Suppressor macrophage (primary cell): ENCODE measurements at places on chromosomes 6 and 20.

DNA sequence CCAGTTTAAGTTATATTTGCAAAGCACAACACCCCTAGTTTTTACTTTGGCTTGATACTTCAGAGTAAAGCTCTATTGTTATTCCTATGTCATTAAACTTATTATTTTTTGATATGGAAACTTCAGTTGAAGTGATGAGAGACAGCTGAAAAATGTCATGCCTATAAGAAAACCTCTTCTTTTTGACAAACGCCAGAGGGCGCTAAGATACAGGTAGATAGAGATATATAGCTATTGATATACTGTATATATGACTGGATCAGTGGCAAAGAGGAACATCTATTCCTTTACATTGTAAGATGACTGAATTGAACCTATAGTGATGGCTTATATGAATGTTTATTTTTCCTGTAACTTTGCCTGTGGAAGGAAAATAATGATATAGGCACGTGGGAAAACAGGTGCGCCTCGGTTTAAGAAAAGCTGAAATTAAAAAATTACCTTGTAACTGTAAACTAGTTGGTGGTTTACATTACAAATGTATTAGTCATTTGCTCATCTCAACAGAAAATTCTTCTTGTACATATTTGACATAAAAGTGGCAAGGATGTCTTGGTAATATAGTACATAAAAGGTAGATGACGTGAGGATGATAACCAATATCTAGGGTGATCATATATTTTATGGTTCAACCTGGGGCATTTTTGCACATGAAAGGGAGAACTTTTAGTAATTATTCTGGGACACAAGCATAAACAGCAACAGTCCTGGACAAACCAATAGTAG lies 74.1 kb downstream of the LAMA4 start:
- peak; percentile 82 for DNase-seq

- DNase-seq = no peak
Measured at GRCh38 chr20:33023439-33024242, 7.8 kb upstream of the BPIFB6 start.

- no peak for DNase-seq
Measured at GRCh38 chr6:80477591-80477990, 371.1 kb downstream of the BCKDHB start.

- no peak for DNase-seq
Measured at GRCh38 chr6:121881974-121882667, 446.7 kb downstream of the GJA1 start.

DNA sequence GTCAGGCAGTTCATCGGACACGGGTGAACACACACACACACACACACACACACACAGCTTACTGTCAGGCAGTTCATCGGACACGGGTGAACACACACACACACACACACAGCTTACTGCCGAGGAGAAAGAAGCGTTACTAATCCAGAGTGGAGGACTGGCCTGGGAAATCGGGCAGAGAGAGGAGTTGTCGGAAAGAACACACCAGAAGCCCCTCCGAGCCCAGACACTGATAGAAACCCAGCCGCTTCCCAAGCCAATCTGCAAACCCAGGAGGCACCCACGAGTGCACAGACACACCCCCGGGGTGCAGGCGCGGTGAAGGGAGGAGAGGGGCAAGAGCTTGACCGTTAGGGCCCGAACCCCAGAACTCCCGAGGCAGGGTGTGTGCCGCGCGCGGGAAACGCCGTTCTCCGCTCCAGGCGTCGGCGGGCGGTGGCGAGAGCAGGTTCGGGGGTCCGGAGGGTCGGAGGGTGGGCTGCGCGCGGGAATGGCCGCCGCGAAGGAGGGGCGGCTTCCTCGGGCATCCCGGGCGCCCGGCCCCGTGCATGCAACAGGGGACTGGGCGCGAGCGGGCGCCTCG lies 636 bp downstream of the ELOVL2 start:
- DNase-seq = no peak

GRCh38 chr20:25864326-25864962 lies 167.8 kb upstream of the ZNF337 start:
- DNase-seq = no peak

GRCh38 chr20:25669826-25670422 lies 26.7 kb downstream of the ZNF337 start:
- DNase-seq = no peak

GRCh38 chr6:142635130-142635529 lies 309.8 kb downstream of the HIVEP2 start:
- DNase-seq = no peak

- peak; percentile 14 for DNase-seq
Measured at GRCh38 chr6:154157082-154157481, 118.0 kb downstream of the OPRM1 start.

DNA sequence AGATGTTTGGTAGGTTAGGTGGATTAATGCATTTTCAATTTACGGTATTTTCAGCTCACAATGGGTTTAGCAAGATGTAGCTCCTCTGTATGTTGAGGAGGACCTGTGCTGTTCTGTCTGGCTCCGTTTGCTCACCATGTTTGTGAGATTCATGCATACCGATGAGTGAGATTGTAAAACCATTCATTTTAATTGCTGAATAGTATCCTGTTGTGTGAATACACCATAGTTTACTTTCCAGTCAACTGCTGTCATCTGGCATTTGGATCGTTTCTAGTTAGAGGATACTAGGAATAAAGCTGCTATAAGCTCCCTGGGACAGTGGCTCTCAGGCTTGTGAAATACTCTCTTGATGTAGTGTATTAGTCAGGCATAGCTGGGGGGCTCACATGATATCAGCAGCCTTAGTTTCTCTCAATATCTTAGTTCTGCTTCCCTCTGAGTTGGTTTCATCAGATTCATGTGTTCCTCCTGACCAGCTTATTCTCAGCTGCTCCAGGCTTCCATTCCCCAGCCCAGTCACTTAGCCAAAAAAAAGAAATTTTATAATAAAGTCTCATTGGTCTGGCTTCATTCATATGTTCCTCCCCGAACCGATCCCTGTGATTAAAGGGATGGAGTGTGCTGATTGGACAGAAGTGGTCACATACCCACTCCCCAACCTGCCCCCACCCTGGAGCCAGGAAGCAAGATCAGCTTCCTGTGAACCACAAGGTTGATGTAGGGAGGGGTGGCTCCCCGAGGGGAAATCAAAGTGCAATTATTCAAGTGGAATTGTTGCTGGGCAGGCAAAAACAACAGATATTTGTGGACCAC lies 10.9 kb upstream of the B4GALT5 start:
- DNase-seq = peak; percentile 78

DNA sequence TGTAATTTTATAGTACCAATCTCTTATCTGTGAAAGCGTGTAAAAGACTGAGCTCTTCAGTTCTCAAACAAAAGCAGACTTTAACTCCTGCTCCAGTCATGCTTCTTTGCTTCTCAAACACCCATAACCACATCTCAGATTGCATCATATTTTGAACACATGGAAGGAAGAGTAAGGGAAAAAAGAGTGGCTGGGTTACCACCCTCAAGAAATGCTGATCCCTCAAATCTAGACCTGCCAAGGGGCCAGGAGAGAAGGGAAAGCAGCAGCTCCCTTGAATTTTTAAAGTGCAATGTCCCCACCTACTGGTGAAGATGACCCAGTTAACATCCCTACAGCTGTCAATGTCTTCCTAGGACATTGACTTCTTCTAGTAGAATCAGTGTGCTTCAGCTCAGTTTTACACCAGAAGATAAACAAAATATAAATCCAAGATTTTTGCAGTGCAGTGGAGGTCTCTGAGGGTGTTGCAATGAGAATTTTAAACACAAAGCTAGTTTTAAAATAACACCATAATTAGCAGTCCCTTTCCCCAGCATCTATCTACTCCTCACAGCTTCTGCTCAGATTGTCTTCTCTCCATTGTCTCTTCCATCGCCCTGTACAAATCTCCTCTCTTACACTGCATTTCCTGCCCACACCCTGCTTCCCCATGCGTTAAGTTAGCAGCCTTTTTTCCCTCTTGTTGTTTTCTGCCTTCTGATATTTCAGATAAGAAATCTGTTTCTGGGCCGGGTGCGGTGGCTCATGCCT lies 22.6 kb upstream of the HLA-DQB2 start:
- DNase-seq = peak; percentile 95

GRCh38 chr6:26234421-26235301 lies 130.3 kb upstream of the BTN3A2 start:
- peak; percentile 68 for DNase-seq

DNA sequence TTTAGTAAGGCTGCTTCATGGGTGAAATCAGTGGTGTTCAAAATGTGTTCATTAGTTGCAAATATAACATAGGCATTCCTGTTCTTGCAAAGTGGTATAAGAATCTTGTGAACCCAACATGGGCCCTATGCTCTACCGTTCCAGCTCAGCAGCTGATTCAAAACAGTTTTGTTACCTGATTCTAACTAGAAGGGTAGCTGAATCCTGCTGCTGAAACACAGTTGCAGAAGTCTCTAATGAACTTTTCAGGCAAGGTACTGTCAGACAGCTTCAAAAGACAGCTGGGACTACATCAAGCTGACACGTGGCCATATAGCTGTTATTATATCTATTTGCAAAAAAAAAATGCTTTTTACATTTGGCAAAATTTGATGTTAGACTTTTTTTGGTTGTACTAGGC lies 22.7 kb downstream of the THEMIS start:
- no peak for DNase-seq

GRCh38 chr6:55943329-55943728 lies 67.9 kb upstream of the BMP5 start:
- no peak for DNase-seq

DNA sequence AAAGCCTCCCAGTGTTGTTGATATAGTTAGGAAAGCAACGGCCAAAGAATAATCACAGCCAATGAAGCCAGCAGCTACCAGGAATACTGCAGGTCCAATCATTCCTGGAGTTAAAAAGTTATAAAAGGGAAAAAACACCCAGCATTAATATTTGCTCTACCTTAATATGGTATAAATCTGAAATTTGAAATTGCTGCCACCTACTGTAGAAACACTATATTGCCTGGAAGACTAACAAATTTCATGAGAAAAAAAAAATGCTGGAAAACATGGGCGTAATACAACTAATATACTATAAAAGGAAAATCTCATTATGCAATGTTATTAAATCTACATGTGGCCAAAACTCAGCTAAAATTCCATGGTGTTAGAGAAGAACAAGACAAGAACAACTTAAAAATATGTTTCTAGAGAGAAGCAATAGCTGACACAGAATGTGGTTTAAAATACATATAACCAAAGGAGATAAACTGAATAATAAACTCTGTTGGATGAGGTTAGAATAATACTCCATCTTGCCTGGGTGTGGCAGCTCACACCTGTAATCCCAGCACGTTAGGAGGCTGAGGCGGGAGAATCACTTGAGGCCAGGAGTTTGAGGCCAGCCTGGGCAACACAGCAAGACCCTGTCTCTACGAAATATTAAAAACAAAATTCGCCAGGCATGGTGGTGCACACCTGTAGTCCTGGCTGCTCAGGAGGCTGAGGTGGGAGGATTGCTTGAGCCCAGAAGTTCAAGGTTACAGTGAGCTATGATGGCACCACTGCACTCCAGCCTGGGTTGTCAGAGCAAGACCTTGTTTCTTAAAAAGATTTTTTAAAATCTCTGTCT lies 43.1 kb downstream of the SLC17A5 start:
- peak; percentile 56 for DNase-seq

DNA sequence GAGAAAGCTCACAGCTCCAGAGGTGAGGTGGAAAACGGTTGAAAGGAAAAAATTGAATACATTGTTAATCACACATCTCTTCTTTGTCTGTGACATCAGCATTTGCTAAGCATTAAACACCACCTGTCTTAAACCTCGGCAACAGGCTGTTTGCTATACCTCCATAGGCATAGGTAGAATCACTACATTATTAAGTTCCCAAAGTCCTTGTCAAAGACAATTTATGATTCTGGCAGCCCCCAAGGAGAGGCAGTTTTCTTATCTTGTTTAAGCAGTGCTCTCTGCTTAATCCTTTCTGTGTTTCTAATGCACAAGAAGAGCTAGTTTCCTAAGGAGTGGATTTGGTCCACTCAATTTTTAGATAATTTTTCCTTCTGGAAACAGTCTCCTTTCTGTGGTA lies 249.7 kb downstream of the NKAIN2 start:
- no peak for DNase-seq

GRCh38 chr6:12160326-12160725 lies 129.8 kb upstream of the EDN1 start:
- peak; percentile 64 for DNase-seq

DNA sequence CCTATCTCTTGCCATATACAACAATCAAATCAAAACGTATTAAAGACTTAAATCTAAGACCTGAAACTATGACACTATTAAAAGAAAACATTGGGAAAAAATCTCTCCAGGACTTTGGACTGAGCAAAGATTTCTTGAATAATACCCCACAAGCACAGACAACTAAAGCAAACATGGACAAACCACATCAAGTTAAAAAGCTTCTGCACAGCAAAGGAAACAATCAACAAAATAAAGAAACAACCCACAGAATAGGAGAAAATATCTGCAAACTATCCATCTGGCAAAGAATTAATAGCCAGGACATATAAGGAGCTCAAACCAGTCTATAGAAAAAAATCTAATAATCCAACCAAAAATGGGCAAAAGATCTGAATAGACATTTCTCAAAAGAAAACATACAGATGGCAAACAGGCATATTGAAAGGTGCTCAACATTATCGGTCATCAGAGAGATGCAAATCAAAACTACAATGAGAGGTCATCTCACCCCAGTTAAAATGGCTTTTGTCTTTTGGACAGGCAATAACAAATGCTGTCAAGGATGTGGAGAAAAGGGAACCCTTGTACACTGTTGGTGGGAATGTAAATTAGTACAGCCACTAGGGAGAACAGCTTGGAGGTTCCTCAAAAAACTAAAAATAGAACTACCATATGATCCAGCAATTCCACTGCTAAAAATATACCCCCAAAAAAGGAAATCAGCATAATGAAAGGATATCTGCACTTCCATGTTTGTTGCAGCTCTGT lies 76.2 kb downstream of the SNX5 start:
- peak; percentile 31 for DNase-seq

GRCh38 chr6:71290611-71291010 lies 2.0 kb downstream of the OGFRL1 start:
- peak; percentile 17 for DNase-seq

GRCh38 chr6:1412901-1413300 lies 23.5 kb downstream of the FOXF2 start:
- no peak for DNase-seq

- peak; percentile 54 for DNase-seq
Measured at GRCh38 chr6:155850408-155850841, 394.8 kb upstream of the NOX3 start.

DNA sequence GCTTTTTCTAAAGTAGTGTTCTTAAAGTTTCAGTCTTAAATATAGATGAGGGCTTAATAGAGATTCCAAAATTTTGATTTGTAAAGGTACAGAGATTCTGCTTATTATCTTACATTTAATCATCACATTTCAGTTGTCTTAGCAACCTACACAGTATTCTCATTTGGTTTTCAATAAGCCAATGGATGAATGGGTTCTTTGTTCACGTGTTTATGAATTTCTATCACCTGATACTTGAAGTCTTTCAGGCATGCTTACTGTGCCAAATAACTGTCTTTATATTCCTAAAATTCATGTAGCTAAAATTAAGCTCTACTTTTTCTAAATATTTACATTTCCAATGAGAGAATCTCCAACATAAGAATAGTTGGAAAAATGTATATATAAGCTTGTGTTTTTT lies 152.7 kb downstream of the EYA4 start:
- no peak for DNase-seq

DNA sequence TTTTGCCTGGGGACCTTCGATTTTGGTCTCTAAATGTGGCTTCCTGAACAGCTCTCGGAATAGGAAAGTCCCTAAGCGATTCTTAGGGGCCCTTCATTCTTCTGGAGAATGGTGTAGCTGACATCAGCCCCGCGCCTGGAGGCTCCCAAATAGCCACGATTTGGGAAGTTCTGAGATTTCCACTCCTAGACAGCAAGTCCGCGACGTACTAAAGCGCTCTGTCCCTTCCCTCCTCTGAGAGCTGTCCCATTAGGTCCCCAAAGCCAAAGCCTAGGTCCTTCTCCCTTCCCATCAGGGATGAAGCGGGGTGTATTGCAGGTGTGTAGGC lies 756 bp downstream of the MOXD1 start:
- DNase-seq = no peak

- no peak for DNase-seq
Measured at GRCh38 chr6:169640351-169640852, 61.4 kb downstream of the WDR27 start.
